ENCODE measurements at places on chromosomes 2 and 18. TPM values are rescaled to one million over a fixed set of nuclear protein-coding genes. Genes with fewer than 3 reads are reported as not detected.

GRCh38 chr2:43773876-43774613 lies at the start of gene DYNC2LI1:
TSS of gene DYNC2LI1 (plus strand) at chr2:43774039. CDS start at chr2:43774139, 100 bp downstream.
- DNase-seq: peak; percentile 96

- DNase-seq: no peak
These were observed 25.3 kb downstream of the INPP4A start for GRCh38 chr2:98469862-98470544.

GRCh38 chr18:6606411-6607085 lies 123.0 kb upstream of the ARHGAP28 start:
- no peak for DNase-seq

GRCh38 chr2:72716601-72717000 lies 109.2 kb downstream of the EXOC6B start:
- no peak for DNase-seq

DNA sequence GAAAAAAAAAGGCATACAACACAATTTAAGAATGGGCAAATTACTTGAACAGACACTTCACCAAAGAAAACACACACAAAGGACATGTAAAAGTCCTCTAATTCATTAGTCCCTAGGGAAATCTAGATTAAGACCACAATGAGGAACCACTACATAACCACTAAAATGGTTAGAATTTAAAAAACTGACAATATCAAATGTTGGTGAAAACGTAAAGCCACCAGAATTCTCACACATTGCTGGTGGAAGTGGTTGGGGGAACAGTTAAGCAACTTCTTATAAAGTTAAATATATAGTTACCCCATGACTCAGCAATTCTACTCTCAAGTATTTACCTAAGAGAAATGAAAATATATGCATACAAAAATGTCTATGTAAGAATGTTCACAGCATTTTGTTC lies 11.8 kb downstream of the RTN4 start:
- no peak for DNase-seq

GRCh38 chr18:27861539-27861938 lies 315.4 kb downstream of the CDH2 start:
- DNase-seq: no peak

- DNase-seq: no peak
These were observed 427.7 kb upstream of the HS6ST1 start for GRCh38 chr2:128746356-128746755.

DNA sequence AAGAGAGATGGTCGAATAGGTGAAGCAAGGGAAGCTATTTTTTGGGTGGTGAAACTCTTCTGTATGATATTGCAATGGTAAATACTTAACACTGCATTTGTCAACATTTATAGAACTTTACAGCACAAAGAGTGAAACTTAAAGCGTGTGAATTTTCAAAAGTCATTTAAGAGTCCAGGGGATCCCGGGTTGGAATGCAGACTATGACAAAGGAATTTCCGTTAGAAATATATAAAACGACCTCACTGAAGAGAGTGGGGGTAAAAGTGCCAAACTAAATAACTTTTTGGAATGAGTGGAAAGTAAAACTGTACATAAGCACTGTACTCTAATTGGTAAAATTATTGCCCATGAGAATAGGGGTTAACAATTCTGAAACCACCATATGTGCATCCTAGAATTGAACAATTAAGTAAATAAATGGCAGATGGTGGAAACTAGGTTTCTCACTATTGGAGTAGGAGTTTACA lies 191.0 kb upstream of the FN1 start:
- DNase-seq: no peak

VIT gene
- total RNA-seq: not detected

STPG4 gene
- not detected for total RNA-seq

LIMS4 gene
- total RNA-seq: 1.0 TPM

L3MBTL4 gene
- total RNA-seq: not detected

TFPI gene
- 31.5 TPM for total RNA-seq

SERPINB11 gene
- not detected for total RNA-seq
